ENCODE measurements at places on chromosomes 3 and 15.

DNA sequence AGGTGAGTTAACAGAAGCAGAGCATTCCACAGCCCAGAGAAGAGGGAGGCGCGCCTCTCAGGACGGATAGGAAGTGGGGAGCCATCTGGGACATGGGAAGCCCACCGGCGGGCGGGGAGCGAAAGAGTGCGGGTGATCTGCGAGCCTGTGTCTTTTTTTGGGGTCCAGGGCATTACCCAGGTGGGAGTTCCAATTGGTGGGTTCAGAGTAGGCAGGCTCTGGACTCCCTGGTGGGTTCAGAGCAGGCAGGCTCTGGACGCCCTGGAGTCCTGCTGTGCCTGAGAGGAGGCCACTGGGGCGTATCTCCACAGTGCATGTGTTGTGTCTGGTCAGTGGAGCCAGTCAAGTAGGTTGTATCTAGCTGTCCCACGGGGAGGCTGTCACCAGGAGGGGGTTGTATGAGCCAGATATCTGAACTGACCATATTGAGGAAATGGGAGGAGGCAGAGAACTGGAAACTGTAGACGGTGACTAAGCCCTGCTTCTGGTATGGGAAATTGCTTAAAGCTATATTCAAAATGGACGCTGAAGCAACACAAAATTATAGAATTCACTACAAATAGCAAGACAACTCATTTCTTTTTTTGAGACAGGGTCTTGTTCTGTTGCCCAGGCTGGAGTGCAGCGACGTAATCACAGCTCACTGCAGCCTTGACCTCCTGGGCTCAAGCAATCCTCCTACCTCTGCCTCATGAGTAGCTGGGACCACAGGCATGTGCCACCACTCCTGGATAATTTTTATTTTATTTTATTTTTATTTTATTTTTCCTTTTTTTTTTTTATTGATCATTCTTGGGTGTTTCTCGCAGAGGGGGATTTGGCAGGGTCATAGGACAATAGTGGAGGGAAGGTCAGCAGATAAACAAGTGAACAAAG lies 34.5 kb upstream of the CHST2 start:
- DNase-seq, result no peak

DNA sequence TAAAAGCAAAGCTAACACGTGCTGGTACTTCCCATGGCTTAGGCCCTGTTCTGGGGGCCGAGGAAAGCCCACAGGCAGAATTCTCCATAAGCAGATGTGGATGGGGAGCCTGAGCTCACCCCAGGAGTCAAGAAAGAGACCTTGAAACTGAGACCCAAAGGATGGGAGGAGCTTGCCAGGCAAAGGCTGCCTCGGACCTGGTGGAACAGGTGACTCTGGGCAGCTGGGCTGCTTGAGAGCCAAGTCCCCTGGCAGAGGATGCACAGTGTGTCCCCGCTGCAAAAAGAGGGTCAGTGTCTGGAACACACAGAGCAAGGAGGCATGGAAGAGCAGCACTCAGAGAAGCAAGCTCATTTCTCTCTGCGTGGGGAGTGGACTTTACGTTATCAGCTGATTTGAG lies 528.7 kb downstream of the GABRG3 start:
- no peak for DNase-seq

DNA sequence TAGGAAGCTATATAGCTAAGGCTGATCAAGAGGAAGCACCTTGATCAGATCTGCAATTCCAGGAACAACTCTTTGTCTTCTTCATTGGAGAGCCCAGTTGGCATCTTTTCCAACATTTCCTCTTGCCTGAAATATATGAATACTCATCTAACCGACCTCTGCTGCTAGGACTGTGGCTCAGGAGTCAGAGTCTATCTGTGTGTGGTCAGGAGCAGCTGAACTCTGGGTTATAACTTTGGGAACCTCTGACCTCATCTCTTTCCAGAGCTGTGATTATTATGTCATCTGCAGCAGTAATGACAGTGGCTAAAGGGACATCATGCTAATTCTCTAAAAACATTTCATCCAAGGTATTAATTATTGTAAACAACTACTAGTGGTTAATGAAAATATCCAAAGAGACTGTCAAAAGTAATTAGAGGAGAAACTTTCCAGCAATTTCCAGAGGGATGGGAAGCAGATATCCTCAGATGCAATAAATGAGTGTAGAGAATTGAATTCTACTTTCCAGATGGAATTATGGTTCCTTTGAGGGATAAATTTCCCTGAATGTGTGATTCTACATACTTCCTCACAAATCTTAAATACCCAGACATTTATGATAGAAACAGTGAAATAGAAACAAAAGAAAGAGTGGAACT lies 11.5 kb upstream of the SPINK8 start:
- DNase-seq, result no peak

- DNase-seq, result no peak
Observed at GRCh38 chr3:31219131-31219843, 313.4 kb upstream of the STT3B start.

- DNase-seq, result no peak
Observed at GRCh38 chr15:32657941-32658340, 16.4 kb downstream of the SCG5 start.
